ENCODE measurements at places on chromosomes 7 and 10.

DNA sequence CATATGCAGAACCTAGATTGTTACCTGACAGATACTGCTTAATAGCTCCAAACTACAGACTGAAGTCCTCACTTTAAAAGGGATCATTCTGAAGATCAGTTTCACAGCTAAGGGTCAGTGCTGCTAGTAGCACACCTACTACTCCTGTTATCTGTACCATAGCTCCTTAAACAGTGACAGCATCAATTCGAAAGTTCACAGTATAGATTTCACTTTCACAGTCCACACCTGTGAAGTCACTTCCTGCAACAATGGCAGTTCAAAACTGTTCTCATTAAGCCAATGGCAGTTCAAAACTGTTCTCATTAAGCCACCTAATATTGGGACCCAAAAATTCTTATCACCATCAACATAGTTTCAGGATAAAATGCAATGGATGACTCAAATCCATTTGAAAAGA, 10.7 kb upstream of the FHIP2A start:
- no peak for DNase-seq

DNA sequence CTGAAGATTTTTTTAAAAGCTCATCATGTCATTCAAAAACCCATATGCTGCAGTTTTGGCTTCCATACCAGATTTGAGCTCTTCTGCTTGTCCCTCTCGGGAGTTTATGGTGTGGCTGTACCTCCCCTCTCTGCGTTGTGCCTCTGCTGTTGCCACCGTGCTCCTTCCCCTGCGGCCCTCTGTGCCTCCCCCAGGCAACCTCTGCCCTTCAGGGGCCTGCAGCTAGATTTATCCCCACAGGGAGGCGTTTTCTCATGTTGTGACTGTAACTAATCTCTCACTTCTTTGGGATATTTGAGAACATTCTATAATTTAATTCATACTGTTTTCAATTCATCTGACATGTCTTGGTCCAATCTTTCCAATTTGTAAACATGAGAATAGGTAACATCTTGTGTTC, 52.7 kb downstream of the TASOR2 start:
- no peak for DNase-seq

GRCh38 chr7:3678314-3678810, 377.3 kb downstream of the SDK1 start:
- no peak for DNase-seq

GRCh38 chr10:30810416-30810815, 180.9 kb upstream of the LYZL2 start:
- DNase-seq = no peak

DNA sequence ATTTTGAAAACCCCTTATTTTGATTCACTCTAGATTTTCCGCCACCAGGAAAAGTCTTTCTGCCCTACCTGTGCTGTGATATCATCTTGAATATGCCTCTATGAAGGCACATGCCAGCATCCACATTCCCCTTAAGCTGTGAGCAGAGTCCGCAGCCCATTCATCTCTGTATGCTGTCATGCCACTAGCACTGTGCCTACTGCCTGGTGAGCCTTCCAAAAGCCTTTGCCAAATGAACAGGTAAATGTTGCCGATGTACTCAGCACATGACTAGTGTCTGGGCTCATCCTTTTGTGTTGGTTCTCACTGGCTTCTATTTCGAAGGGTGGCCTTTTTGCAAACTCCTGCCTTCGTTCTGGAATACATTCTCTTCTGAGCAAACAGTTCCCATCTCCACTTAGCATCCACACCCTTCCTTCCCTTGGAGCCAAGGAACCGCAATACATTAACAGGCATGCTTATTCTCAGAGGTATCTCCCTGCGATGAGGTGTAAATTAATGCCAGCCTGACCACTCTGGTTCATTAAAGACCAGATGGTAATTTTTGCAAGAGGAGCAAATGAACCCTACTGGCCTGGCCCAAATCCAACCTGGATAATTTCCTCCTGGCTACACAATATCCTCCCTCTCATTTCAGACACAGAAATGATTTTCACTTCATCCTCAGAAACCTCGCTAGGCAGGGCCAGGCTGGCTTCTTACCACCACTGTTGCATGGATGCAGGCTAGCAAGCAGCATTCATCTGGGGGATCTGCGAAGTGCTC, 339.7 kb upstream of the NFE2L3 start:
- no peak for DNase-seq

DNA sequence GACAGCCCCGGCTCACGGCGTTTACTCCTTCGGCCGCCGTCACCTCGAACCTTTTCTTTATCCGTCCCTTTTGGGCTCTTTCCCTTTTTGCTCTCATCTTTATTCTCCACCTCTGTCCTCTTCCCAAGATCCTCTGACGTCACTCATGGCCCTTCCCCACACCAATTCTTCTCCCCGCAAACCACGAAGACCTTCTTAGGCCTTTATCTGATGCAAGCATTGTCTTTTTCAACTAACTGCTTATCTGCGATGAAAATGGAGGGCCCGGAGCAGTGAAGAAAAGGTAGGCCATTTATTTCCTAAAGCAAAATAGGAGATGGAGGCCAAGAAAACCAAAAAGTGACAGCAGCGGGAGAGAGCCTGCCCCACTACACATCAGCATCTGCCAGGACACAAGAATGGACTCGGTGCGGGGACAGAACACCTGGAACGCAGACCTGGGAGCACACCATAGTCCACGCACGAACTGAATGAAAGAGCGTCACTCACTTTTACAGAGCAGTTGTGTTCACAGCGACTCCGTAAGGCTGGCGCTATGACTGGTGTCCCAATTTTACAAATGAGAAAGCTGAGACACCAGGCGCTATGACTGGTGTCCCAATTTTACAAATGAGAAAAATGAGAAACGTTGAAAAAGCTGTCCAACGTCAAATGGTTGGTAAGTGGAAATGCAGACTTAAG, 45.3 kb downstream of the ZNF777 start:
- DNase-seq = no peak

DNA sequence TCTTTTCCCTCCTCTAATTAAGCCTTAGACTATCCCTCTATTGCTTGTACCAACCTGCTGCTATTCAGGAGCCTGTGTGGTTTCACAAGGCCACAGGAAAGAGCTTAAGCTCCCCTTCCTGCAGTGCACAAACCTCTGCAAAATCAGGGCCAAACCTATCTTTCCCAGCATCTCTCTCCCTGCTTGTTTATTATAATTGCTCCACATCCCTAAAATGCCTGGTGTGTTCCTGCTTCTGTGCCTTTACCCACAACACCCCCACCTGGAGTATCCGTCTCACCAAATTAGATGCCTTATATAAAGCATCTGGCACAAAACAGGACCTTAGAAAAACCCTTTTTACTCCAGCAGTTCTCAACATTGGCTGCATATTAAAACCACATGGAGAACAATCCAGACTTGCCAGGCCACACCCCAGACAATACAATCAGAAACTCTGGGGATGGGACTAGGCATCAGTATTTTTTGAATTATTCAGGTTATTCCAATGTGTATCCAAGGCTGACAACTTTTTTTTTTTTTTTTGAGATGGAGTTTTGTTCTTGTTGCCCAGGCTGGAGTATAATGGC, 16.7 kb downstream of the SEC31B start:
- DNase-seq = no peak

- DNase-seq = no peak
Observed at GRCh38 chr7:93048136-93048930, 69.4 kb downstream of the SAMD9 start.

- DNase-seq = peak; percentile 99
Observed at GRCh38 chr7:101099969-101100781, 14.9 kb downstream of the TRIM56 start.

- no peak for DNase-seq
Observed at GRCh38 chr10:44278837-44279324, 106.0 kb downstream of the CXCL12 start.

DNA sequence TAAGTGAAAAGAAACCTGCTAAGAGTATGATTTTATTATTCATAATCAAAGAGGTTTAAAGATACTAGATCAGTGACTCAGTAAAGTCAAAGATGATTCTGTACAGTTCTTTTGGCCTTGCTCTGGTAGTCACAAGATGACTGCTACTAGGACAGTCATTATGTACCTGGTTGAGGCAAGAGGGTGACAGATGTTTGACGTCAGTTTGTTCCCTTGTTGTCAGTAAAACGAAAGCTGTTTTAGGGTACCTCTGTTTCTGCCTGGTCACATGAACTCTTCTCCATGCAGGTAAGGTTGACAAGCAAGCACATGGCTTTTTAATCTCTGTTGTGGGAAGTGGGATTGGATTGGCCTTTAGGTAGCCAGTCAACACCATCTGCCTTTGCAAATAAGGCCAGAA, 308.0 kb downstream of the EXOC4 start:
- DNase-seq = no peak

DNA sequence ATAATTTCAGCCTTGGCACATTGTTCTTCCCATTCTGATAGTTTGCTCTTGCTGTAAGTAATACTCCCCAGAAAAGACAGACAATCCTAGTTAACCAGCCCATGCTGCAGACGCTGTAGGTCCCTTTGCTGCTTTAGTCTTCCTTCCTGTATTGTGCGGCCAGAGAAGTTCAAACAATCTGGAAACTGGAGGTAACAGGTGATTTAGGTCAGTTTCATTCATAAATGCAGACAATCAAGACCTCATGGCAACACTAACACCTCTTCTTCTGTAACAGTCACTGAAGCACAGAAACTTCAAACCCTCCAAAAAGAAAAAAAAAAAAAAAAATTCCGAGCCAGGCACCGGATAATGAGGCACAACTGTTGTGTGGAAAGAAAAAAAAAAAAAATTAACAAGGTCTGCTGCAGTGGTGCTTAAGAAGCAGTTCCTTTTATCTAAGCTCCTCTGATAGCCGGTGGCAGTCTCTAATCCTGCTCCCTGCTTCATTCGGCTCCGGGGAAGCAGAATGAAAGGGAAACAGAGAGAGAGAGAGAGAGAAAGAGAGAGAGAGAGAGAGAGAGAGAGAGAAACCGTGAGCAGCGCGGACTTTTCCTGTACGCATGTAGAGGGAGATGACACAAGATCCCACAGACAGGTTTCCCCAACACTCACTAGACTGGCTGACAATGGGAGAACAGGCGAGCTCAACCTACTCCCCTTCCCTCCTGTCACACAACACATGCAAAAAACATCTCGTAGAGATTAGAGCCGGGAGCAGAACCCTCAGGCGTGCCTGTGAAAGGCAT, at the start of gene SEMA3A:
TSS of gene SEMA3A (minus strand) at position 306 of the 788 bp plus-strand sequence. CDS start at position 103, 203 bp downstream.
- DNase-seq = no peak

DNA sequence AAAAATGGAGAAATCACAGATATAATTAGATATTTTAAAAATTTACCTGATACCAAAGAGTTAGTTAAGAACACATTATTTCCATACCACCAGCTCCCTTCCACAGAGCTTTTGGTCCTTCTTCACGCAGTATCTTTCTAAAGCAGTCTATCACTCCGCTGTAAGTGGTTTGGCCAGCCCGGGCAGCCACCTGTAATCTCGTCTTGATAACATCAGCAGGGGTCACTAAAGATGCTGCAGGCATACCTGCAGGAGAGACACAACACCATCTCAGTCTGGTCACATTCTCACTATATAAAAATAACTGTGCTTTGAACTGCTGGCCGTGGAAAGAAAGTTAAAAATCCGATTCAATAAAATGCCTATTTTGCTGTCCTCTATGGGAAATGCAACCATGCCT, 200.1 kb downstream of the SLC25A13 start:
- DNase-seq = no peak

DNA sequence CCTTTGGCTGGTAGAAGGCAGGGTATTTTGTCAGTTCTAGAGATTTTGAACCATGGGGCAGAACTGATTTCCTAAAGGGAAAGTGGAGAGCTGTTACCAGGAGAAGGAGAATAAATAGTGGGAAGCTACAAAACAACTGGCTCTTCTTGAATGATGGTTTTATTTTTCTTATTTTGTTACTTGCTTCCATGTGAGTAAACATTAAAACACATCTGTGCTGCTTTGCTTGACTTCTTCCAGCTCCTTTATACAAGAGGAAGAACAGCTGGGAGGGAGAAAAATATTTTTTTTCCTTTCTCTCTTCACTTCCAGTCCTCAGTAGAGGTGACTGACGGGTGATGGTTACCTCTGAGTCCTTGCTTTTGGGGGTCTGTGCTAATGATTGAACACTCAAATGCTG, 30.0 kb upstream of the SYPL1 start:
- DNase-seq = no peak

- DNase-seq = no peak
Observed at GRCh38 chr10:11884706-11885423, 61.7 kb downstream of the PROSER2 start.
